Activated B cell treated with CpG ODN at 0.5 μM for 24 hours (primary cell): ENCODE measurements at places on chromosomes 5 and 9.

DNA sequence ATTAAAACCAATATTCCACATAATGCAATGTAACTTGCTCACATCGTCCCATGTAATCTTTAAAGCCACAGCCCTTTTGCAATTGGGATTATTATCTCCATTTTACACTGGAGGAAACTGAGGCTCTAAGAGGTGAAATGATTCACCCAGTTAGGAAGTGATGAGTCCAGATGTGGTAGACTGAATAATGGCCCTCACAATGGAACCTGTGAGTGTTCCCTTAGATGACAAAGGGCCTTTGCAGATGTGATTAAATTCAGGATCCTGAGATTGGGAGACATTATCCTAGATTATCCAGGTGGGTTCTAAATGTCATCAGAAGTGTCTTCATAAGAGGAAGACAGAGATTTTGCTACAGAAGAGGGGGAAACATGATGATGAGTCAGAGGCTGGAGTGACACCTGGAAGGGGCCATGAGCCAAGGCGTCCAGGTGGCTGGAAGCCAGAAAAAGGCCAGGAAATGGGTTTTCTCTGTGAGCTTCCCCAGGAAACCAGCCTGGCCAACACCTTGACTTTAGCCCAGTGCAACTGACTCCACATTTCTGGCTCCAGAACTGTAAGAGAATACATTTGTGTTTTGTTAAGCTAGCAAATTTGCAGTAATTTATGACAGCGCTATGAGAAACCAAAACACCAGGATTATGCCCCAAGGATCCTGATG is 139.1 kb downstream of the KCNIP1 start:
- no peak for DNase-seq

DNA sequence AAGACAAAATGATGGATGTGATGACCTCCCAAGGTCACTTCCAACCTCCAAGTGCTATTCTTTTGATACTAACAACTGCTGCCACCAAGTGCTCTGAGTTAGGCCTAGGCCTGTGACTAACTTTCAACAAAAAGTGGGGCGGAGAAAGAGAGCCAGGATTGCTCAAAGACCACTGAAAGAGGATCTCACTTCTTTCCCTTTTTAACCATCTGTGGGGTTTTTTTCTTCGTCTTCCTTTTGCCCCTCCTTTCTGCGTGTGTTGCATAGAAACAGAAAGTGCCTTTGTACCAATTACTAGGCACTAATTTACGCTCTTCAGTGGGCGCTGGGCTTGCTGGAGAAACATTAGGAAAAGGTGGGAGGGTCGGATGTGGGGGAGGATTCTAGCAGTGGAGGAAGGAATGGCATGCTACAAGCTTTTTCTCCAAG is 8.0 kb downstream of the KLF9 start:
- no peak for DNase-seq

DNA sequence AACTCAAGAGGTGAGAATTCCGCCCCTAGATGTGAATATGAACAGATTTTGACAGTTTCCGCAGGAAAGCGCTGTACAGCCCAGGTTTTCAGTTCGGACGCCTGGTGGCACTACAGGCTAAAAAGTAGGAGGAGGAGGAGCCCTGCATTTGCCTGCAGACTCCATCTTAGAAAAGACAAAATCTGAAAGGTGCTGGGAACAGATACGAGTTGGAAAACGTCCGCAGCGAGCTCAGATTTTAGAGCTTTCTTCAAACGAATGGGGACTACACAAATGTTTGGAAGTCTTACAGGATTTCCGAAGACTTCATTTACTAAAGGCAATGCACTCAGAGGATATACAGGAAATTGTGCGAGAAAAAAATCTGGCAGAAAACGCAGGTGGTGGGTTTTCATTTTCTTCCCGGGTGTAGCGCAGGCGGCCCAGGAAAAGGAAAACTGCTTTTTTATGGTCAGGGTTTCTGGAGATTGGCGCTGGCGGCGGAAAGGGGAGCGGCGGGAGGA is 9.9 kb upstream of the PCDHB2 start:
- no peak for DNase-seq

- DNase-seq = no peak
These were observed 63.9 kb downstream of the PARP8 start for GRCh38 chr5:50730336-50730735.

DNA sequence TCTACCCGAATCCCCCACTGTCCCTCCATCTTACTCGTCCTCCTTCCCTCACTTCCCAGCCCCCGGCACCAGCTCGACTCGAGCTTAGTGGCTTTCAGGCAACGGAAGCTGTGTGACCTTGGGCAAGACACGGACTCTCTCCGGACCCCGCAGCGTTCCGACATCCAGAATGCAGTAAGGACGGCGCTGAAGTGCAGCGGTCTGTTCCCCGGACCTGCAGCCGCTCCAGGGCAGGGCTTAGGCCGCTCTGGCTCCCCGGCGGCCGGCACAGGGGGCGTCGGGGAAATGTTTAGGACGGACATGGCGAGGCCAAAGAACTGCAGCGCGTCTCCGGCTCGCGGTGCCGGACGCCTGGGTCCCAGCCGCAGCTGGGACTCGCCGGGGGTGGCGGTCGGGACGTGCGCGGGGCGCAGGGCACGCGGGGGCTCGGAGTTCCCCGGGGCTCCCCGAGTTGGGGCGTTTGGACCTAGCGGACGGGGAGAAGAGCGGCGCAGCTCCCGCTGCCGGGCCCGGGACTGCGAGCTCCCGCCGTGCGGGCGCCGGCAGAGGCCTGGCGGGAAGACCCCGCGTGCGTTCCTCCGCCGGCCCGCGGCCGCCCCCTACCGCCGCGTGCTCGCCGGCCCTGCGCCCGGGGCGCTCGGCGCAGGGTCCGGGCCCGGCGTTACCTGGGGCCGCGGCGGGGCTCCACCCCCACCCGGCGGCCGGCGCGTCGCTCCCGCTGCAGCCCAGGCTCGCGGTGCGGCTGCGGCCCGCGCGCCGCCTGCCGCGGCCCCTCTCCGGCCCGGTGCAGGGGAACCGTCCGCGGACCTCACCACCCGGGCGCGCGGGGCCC is 5.6 kb upstream of the RNF44 start:
- no peak for DNase-seq

GRCh38 chr5:68798877-68799843 is 294.7 kb upstream of the SLC30A5 start:
- no peak for DNase-seq

GRCh38 chr9:85610074-85610860 is 131.5 kb downstream of the AGTPBP1 start:
- no peak for DNase-seq

GRCh38 chr9:126207256-126207655 is 119.4 kb upstream of the MVB12B start:
- no peak for DNase-seq

DNA sequence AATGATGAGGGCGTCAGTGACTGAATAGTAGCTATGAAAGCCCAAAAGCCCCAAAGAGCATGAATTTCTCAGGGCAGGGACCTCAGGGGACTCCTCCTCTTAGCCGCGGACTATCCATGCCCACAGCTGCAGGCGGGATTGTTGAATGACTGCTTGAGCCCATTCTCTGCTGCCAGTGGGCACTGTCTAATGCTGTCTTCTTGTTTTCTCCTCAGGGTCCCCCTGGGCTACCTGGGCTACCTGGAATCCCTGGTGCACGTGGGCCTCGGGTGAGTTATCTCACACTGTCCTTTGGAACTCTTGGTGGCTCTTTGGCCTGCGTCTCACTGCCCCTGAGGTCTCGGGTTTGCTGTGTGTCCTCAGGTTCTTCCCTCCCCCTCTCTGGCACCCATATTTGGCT is 22.7 kb downstream of the COL27A1 start:
- no peak for DNase-seq

DNA sequence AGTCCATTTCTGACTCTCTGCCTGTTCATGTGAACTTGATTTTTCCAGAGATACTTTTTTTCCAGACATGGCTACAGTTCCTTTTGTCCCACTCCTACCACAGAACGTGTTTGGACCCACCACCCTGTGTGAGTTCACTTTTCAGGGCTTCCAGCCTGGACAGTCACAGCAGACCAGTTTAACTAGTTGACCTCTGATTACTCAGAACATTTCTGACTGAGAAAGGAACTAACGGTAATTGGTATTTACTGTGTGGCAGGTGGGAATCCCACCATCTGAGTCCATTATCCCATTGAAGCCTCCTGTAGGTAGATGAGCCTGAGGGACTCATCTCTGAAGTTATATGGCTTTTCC is 210.1 kb downstream of the GOLPH3 start:
- DNase-seq = no peak

GRCh38 chr5:126210955-126211354 is 212.3 kb upstream of the GRAMD2B start:
- no peak for DNase-seq

- no peak for DNase-seq
These were observed 338.4 kb downstream of the ARHGEF28 start for GRCh38 chr5:73964352-73964865.

DNA sequence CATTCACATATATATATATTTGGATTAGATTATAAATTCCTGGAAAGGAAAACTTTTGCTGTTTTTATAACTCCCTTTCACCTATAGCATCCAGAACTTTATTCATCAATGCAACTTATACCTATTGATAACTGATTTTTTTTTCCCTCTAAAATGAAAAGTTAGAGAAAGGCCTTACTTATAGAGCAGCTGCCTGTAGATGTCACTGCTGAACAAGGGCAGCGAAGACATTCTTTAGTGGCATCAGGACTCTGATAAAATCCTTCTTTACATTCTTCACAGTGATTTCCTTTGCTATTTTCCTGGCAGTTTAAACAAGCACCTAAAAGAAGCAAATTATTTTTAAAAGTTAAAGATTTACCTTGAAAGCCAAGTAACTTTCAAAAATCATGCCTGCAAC is 32.3 kb upstream of the CDK5RAP2 start:
- no peak for DNase-seq

DNA sequence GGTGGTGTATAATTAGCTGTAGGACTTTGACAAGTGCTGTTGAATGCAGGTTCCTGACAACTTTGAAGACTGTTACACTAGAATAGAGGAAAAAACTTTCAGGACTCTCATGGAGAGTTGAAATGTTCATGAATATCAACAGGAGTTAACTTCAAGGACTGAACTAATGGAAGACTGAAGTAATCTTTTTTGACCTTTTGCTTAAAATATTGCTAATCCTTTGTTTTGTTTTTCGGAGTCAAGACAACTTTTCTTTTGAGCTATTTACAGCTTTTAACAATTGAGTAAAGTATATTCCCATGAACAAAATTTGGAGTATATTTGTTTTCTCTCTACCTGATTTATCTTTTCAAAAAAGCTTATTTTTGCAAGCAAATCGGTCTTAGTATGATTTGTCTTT is 34.1 kb upstream of the MTMR12 start:
- DNase-seq = no peak

- no peak for DNase-seq
These were observed 112.6 kb upstream of the CACNA1B start for GRCh38 chr9:137764981-137765380.

DNA sequence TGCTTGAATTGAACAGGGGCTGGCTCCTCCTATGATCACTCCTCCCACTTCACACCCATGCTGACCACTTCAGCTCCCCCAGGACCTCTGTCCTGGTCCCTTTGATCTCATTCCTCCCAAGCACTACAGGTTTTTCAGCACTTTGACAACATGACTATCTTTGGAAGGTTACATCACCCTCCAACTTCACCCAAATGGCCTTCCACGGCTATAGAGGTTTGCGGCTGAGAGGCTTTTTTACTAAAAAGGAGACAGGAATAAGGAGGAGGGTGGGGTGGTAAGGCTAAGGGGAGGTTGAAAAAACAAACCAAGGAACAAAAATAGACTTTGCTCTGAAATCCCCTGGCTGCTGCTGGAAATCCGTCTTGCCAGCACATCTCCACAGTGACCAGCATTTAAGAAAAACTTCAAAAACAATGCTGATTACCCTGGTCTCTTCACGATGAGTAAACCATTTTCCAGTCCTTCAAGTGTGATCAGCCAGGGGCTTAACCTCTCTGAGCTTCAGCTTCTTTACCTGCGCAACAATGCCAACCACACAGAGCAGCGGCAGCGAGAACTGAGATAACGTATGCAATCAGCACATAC is 102.7 kb downstream of the DPYSL3 start:
- DNase-seq = no peak

GRCh38 chr9:128145536-128145935 is 3.7 kb upstream of the LCN2 start:
- DNase-seq = no peak

DNA sequence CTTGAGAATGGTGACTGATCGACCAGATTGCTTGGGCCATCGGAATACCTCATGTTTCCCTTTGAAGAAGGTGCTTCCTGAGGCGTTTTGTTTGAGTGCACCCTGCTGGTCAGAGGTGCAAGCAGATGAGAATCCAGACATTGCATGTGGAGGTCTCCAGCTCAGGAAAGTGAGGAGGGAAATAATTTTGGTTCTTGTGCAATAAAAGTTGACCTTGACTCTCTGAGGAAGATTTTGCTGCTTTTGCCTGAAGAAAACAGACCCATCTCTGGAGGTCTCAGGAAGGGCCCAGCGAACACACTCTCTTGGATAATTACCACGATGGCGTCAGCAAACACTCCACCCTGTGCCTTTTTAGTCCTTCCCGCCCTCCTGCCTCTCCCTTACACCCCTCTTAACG is 69.7 kb downstream of the GRAMD2B start:
- no peak for DNase-seq

GRCh38 chr5:129041196-129041881 is 53.2 kb upstream of the ISOC1 start:
- no peak for DNase-seq

DNA sequence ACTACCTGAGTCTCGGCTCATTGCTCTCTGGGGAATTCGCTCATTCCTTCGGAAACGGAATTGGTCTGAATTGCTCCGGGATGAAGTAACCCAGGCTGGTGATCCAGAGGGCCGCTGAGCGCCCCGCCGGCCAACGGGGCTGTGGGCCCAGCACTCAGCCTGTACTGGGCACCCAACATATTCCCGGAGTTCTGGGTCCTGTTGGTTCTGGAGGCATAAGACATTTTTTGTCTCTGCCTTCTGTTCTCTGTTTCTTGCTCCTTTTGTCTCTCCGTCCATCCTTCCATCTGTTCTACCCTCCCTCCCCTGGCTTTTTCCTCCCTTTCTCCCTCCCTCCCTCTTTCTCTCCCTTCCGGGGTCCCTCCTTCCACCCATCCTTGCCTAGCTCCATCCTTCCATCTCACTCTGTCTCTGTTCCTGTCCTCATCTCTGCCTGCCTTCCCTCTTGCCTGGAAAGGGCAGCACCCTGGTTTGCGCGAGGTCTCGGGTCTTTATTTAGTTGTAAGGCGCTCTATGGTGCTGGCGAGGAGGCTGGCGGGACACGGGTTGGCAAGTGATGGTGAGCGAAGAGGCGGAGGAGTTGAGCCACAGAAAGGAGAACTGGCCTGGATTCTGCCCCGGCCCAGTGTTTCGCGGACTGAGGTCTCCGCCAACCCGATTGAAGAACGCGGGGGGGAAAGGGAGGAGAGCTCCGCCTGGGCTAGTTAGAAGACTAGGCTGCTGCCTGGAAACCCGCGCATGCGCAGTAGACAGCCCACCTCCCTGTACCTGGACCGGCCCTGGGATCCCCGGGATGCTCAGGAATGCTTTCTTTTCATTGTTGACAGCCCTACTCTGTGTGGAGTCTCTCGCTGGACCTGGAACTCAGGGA is 1468.0 kb downstream of the FOXD4L5 start:
- DNase-seq = peak; percentile 55
